ENCODE measurements at places on chromosomes 11 and 22. TPM values are rescaled to one million over a fixed set of nuclear protein-coding genes. Genes with fewer than 3 reads are reported as not detected.

TEX54 gene
- total RNA-seq: not detected

KRTAP5-1 gene
- not detected for total RNA-seq

SLC5A4 gene
- not detected for total RNA-seq

FIBIN gene
- total RNA-seq: 40.3 TPM

MALAT1 gene
- total RNA-seq: 573 TPM

EXPH5 gene
- 1.7 TPM for total RNA-seq

PHLDA2 gene
- 3.7 TPM for total RNA-seq

TSPAN18 gene
- total RNA-seq: 0.88 TPM

C22orf31 gene
- total RNA-seq: not detected

HEPHL1 gene
- not detected for total RNA-seq

MS4A3 gene
- total RNA-seq: not detected

KBTBD3 gene
- total RNA-seq: 5.0 TPM

Data from epithelial cell of alveolus of lung (primary cell).